Peyer's patch (tissue), 4 donors: ENCODE measurements at places on chromosomes 2 and 18.

- no peak for DNase-seq
These were observed 386.9 kb downstream of the FIGN start for GRCh38 chr2:163348857-163349380.

DNA sequence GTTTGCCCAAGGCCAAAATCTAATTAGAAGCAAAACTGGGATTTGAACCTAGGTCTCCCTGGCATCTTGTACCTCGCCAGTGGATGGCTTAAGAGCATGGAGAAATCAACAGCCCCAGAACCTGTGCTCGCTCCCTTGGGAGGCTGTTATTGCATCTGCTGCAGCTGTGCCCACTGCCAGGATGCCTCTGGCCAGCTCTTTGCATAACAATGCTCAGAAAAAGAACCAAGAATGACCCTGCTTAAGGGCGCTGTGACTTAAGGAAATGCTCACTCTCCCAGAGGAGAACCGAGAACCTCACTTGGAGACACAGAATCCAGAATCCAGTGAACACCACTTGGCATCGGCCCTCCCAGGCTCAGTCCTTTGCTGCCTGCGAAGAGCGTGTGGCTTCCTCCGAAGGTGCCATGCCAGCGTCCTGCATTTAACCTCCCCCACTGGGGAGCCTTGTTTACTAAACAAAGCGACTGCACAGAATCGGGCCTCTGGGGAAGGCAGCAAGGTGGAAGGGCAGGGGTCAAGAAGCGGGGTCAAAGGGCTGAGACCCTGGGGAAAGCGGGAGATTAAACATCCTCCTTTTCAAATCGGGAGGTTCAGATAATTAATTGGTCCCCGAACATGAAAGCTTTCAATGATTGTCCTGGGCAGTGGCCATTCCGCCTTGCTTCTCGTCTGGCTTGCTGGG, 71.0 kb upstream of the BOD1L2 start:
- DNase-seq: no peak

DNA sequence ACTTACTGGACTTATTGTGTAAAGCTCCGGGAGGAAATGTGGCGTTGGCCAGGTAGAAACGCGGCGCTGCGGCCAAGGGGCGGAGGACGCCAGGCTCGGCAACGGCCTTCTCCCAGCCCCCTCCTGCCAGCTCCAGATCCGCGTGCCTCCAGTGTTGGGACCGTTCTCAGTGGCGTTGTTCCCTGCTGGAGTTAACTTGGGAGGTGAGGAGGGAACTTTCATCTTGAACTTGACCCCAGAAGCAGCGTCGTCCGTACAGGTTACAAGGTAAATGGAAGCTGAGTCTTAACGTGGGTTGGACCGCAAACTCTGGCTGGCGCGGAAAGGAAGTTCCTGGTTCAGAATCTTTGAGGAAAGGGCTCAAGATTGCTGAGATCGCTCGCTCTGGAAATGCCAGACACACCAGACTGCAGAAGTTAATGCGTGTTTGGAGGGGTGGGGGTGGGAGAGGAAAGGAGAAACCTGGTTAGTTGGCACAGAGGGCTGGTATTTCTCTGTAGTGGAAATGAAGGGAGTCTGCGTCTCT, 1.3 kb downstream of the TANC1 start:
- DNase-seq: no peak

- no peak for DNase-seq
These were observed 13.2 kb downstream of the REV1 start for GRCh38 chr2:99476629-99477028.

- no peak for DNase-seq
These were observed 231.9 kb downstream of the RND3 start for GRCh38 chr2:150255528-150255927.

- no peak for DNase-seq
These were observed 35.2 kb downstream of the CYRIA start for GRCh38 chr2:16630463-16630862.

DNA sequence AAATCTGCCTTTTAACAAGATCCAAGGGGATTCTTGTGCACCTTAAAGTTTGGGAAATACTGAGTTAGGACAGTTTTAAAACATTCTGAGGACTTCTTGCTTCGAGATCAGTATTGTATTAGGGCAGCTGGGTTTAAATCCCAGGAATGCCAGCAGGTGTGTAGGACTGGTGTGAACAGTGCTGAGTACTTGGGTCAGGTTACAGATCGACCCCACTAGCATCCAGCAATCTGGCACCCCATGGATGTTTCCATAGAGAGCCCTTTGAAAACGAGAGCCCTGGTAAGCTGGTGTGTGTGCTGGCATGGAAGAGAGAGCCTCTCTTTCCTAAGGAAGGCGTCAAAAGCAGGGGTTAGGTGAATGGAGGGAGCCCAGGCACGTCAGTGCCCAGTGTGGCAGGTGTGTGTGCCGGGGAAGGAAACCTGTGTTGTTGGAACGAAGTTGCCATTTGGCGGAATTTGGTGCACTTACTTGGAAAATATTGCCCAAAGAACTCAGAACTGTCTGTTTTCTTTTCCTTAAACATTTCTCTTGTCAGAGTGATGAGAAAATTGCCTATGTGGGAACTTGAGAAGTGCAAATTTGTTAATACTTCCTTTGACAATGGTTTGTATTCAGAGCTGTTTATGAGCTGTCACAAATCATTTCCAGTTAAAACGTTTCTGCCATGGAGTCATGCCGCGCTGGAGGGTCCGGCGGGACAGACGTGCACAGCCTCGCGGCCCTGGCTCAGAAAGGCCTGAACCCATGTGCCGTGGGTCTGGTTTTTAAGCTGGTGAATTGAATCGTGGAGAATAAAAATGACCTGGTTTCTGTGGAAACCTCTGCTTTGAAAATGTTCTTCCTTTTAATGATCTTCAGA, 38.1 kb downstream of the LDLRAD4 start:
- peak; percentile 25 for DNase-seq

- DNase-seq: no peak
These were observed 2.3 kb upstream of the NCKAP5 start for GRCh38 chr2:133570542-133570941.

GRCh38 chr2:236688157-236688556, 118.5 kb downstream of the ACKR3 start:
- no peak for DNase-seq

GRCh38 chr2:54404270-54404669, 51.9 kb upstream of the SPTBN1 start:
- DNase-seq: no peak

- no peak for DNase-seq
These were observed 70.7 kb upstream of the BCL2L11 start for GRCh38 chr2:111049792-111050640.

- peak; percentile 47 for DNase-seq
These were observed 1.5 kb upstream of the UGP2 start for GRCh38 chr2:63840081-63840784.

GRCh38 chr2:43648994-43649701, 12.1 kb downstream of the PLEKHH2 start:
- no peak for DNase-seq

GRCh38 chr2:122697415-122697814, 942.0 kb downstream of the TSN start:
- no peak for DNase-seq

GRCh38 chr2:175154661-175155082, 13.3 kb downstream of the ATF2 start:
- no peak for DNase-seq

DNA sequence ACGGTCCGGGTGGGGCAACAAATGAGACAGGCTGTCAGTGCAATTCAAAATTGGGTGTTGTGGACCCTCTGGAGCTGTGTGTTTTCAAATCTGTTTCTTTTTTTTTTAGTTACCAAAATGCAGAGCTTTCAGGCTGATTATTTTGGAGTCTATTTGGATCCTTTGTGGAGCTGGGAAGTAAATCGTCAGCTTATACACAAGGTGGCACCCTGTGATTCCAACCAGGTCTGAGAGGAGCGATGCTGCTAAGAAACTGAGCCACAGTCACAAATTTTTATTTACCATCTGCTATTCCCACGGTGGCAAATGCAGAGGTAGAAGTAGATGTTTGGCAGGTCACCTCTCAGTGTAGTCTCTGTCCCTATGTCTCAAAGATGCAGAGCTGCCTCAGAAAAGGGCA, 3.8 kb upstream of the EPC2 start:
- no peak for DNase-seq

- DNase-seq: no peak
These were observed 112.4 kb upstream of the SLC66A3 start for GRCh38 chr2:11042841-11043240.

DNA sequence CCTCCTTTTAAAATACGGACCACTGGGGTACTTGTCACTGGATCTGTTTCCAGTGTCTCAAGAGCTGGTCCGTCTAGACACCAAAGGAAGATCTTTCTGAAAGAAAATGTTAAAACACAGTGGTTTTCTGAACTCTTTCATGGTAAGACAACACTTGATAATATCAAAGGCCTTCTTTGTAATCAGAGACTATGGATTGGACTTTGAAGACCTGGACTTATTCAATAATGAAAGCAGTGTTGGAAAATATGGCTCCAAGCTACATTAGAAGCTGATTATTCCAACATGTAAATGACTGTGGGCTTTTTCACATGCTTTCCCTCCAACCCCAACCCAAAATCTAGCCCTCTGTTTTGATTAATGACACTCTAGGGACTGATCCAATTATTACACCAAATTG, 329.4 kb upstream of the LYPD1 start:
- DNase-seq: no peak

- DNase-seq: no peak
These were observed 522.6 kb upstream of the SALL3 start for GRCh38 chr18:78457011-78457410.

DNA sequence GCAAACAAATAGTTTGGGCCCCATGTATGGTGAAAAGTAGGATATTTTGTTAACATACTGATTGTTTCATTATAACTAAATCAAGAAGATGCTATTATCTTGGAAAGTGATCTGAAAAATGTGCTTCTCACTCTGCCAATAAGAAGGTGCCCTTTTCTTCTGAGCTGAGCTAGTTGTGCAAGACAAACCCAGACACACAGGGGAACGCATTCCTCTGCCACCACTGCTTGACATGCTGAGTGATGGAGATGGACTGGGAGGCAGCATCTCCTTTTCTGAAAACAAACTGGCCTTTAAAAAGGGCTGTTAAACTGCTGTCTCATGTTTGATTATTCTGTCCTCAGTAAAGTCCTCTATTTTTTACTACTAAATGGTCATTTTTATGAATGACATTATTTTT, 1989.9 kb upstream of the CELF4 start:
- DNase-seq: no peak

DNA sequence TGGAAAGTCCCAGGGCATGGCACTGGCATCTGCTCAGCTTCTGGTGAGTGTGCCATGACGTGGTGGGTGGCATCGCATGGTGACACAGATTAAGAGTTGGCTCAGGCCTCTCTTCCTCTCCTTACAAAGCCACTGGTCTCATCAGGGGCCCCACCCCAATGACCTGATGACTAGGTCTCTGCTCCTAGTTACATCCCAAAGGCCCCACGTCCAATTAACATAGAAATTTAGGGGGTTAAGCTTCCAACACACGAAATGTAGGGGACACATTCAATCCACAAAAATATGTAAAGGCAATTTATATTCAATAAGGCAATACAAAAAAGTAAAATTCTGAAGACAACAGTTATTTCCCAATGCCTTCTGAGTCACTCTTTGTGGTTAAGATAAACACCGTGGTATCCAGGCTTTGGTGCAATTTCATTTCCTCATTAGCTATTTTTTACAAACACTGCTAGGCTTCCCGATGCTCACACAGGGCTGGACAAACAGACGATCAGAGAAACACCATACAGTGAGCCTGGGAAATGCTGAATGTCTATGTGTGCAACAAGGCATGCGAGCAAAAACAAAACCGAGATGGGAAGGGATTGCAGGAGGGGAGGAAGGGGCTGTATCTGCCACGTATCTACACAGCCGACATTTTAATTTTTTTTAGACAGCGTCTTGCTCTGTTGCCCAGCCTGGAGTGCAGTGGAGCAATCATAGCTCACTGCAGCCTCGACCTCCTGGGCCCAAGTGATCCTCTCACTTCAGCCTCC, 67.2 kb downstream of the MBP start:
- no peak for DNase-seq

GRCh38 chr2:191051825-191052778, 38.1 kb upstream of the STAT1 start:
- no peak for DNase-seq

- no peak for DNase-seq
These were observed 302.3 kb upstream of the UBE2E3 start for GRCh38 chr2:180677930-180678624.

DNA sequence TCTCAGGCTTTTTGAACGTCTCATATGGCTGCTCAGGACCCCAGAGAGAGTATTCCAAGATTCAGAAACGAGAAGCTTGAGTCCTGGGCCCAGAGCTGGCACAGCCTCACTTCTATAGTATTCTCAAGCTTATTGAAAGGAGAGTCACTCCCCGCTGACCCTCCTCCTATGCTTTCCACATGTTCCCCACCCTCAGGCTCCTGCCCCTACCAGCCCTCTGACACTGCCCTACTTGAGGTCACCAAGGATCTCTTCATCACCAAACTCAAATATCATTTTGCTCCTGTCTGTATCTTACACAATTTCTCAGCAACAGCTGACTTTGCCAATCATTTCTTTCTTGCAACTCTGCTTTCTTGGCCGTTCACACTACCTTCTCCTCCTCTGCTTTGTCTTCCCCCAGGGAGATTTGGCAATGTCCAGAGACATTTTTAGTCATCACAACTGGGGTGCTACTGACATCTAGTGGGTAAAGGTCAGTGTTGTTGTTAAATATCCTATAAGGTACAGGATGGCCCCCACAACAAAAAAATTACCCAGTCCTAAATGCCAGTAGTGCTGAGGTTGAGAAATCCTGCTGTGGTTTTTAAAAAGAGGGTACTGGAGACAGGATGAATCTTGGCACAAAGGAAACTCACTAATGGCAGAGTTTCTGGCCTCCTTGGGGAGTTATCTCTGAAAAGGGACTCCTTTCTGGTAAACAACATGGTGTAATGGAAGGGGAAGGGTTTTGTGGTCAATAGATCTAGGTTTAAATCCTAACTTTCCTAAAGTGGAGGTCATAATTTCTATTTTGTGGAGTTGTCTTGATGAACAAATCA, 26.9 kb upstream of the INSIG2 start:
- no peak for DNase-seq

DNA sequence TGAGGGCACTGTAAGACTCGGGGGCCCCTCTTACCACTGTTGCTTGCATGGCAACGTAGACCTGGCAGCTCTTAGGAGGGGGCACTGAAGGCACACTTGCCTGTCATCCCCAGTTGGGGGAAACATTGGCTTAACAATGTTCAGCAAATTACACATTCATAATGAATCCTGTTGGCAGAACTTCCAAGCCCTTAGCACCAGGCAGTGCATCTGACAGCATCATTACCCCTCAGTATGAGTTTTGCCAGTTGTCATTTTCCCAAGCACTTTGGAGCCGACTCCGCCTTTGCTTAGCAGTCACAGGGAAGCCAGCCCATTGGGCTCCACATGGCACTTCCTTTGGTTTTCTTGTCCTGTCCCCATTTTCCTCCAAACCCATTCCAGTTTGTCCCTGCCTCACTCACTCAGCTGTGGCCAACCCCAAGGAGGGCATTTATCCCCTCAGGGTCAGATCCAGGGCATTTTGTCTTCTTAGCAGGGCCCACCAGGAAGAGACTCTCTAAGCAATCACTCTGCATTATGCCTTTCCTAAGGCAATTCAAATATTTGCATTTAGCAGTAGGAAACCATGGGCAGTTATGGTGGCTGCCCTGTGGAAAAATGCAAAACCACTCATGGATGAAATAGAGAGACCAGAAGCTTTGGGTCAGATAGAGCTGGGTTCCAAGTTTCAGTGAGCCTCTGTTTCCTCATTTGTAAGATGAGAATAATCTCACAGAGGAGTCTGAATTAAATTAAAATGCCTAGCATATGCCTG, 73.9 kb downstream of the VSNL1 start:
- no peak for DNase-seq
